ENCODE measurements at places on chromosomes 3 and 15.
A peak's percentile ranks its signal among the peaks of the same experiment; 100 is the strongest.

DNA sequence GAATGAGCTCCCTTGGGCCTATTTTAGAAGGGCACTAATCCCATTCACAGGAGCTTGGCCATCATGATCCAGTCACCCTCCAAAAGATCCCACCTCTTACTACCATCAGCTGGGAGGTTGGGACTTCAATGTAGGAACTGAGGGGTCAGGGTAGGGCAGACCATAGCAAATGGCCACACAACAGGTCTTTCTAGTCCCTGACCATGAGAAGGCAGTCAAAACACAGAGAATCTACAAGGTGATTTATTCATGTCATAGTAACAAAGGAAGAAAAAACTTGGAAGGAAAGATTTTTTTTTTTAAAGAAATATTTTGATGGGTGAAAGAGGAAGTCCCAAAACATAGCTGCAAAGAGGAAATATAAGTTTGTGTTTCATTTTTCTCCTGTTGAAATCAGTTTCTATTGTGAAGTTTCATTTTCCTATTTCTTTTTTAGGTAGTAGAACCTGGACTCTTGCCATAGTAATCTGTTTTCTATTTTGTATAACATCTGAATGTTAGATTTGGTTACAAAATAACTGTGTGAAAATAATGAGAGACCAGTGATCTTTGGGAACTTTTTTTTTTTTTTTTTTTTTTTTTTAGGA is 23.5 kb upstream of the TNFSF10 start:
- DNase-seq, result no peak

GRCh38 chr3:108137460-108137814 is 46.6 kb upstream of the CD47 start:
- no peak for DNase-seq

GRCh38 chr3:152241142-152242017 is 27.3 kb upstream of the MBNL1 start:
- DNase-seq, result no peak

GRCh38 chr3:185825639-185826481 is 1.0 kb upstream of the IGF2BP2 start:
- DNase-seq, result peak; percentile 58

- DNase-seq, result no peak
These were observed 36.3 kb upstream of the PCOLCE2 start for GRCh38 chr3:142925140-142925539.

GRCh38 chr15:32033186-32033890 is 3.0 kb downstream of the CHRNA7 start:
- DNase-seq, result no peak

- DNase-seq, result no peak
These were observed 306.7 kb upstream of the TBC1D5 start for GRCh38 chr3:18049096-18049495.

Measured in endothelial cell (in vitro differentiated cells).